ENCODE measurements at places on chromosomes 1 and 21. TPM values are rescaled to one million over a fixed set of nuclear protein-coding genes. Genes with fewer than 3 reads are reported as not detected.
A peak's percentile ranks its signal among the peaks of the same experiment; 100 is the strongest.

PLEKHA6 gene
- 0.76 TPM for total RNA-seq

RNU1-1 gene
- total RNA-seq, result 294 TPM

ISG15 gene
- total RNA-seq, result 353 TPM

TAS1R1 gene
- total RNA-seq, result not detected

OR2G6 gene
- total RNA-seq, result not detected

MAP10 gene
- total RNA-seq, result not detected

IPP gene
- total RNA-seq, result 13.0 TPM

GSTM5 gene
- total RNA-seq, result not detected

RHD gene
- total RNA-seq, result not detected

TRIM46 gene
- 1.1 TPM for total RNA-seq

GRCh38 chr21:17295997-17296396, 216.8 kb upstream of the CXADR start:
- no peak for DNase-seq
- no peaks in the 10 kb centered on the region for H3K4me1 ChIP-seq
- no peak overlapping the region for H3K4me3 ChIP-seq
- no peaks in the 10 kb centered on the region for H3K27me3 ChIP-seq

DNA sequence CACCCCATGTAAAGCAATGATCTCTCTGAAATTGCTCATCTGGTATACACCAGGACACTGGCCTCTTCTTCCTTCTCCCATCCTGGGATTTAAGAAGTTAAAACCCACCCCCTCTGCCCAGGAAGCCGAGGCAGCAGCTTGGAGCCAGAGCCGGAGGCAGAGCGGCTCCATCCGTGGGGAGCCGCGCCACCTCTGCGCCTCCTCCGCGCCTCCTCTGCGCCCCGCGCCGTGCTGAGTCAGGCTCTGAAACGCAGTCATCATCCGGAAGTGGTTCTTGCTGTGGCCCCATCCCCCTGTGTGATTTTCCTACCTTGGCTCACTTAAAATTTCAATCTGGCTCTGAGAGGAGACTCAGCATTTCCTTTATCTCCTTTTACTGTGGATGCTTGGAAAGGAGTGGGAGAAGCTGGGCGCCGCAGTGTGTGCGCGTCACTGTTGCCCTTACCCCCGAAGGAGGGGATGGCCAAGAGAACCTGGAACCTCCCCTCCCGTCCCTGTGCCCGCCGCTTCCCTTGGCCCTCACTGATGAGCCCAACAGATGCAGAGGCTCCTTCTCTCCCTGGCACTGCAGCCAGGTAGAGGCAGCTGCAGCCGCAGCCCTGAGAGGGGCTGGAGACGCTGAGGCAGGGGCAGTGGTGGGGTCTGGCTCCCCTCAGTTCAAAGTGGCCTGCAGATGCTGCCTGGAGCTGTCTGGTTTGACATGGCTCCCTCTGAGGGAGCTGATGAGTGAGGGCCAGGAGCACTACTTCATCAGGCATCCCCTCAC, 15.3 kb upstream of the NPHP4 start:
- no peak overlapping the region for H3K27ac ChIP-seq
- H3K27me3 ChIP-seq, result no peaks in the 10 kb centered on the region
- no peak for DNase-seq
- no peak overlapping the region for H3K4me3 ChIP-seq

DNA sequence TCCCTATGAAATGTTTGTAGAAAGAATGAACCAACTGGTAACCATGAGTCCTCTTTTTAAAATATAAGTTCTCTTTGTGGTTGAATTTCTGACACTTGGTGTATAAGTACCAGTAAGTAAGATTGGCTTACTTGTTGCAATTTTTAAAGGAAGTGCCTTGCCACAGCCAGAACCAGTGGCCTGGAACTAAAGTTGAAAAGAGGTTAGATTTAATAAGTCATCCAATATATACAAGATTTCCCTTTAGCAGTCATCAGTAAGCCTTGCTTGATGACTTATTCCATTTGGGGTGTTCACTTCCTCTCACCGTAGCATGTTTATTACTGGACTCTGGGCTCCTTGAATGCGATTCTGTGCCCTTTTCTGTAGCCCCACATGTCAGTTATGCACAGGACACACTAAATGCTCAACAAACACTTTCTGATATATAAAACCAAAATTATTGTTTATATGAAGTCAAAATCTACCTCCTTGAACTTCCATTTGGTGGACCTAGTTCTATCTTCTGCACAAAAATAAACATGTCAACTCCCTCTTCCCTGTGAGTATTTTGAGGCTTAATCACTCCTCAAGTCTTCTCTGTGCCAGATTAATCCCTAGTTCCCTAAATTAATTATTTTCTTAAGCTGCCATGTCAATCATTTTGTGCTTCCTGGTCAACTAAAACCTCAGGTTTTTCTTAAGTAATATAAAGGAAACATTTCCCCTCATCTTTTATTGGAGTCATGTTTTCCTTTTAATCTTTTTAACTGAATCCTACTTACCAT, 218.1 kb downstream of the ST6GALNAC3 start:
- H3K27ac ChIP-seq, result no peak overlapping the region
- H3K36me3 ChIP-seq, result no peaks in the 10 kb centered on the region
- no peak for DNase-seq
- no peak overlapping the region for H3K4me3 ChIP-seq

DNA sequence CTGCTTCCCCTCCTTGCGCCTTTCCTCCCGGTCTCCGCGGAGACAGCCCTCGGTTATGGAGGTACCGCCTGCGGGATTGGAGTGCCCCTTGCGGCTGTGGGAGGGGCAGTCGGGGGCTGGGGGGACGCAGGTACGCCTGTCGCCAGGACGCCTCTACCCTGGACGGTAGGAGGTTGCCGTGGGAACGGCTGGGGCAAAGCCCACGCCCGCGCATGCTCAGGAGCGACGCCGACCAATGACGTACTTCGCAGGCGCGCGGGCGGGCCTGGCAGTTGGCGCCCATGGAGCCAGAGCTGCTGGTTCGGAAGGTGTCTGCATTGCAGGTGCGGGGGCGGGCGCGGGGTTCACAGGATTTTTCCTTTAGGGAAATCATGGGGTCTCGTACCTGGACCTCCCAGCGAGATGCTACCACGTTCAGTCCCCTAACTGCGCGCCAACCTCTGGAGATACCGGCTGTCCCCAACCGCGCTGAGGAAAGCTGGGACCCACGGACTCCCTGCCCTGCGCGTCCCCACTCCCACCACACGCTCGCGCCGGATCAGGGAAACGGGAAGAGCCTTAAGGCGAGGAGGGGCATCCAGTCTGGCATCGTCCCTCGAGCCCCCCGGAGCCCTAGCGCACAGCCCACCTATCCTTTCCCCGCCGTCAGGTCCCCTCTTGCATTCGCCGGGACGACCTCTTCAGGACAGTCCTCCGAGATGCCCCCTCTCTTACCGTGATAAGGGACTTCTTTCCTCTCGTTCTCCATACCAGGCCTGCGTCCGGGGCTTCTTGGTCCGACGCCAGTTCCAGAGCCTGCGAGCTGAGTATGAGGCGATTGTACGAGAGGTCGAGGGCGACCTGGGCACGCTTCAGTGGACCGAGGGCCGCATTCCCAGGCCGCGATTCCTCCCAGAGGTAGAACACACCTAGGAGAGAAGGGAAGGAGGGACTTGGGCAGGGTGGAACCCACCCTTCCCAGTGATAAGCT, at the start of gene IQCC:
IQCC (plus strand) TSS at position 271 of the 970 bp plus-strand sequence; CDS start at position 282, 11 bp downstream.
- peak within 1 kb of the TSS; percentile 55 for H3K4me3 ChIP-seq
- H3K27ac ChIP-seq, result peak within 1 kb of the TSS; percentile 64
- H3K4me1 ChIP-seq, result peaks cover 26% of the 10 kb centered on the region
- H3K27me3 ChIP-seq, result no peaks in the 10 kb centered on the region

- no peaks in the 10 kb centered on the region for H3K36me3 ChIP-seq
- H3K4me3 ChIP-seq, result no peak overlapping the region
- H3K4me1 ChIP-seq, result peaks cover 8% of the 10 kb centered on the region
- H3K27ac ChIP-seq, result no peak overlapping the region
- no peaks in the 10 kb centered on the region for H3K27me3 ChIP-seq
Observed at GRCh38 chr1:12521096-12521495, 96.9 kb downstream of the DHRS3 start.

- DNase-seq, result peak; percentile 51
- H3K4me3 ChIP-seq, result no peak overlapping the region
- H3K36me3 ChIP-seq, result no peaks in the 10 kb centered on the region
- H3K27me3 ChIP-seq, result no peaks in the 10 kb centered on the region
Observed at GRCh38 chr1:78095593-78095992, 49.8 kb downstream of the GIPC2 start.

- no peaks in the 10 kb centered on the region for H3K27me3 ChIP-seq
- peaks cover 52% of the 10 kb centered on the region for H3K4me1 ChIP-seq
- DNase-seq, result peak; percentile 53
- no peaks in the 10 kb centered on the region for H3K36me3 ChIP-seq
Observed at GRCh38 chr1:145963265-145964019, 933 bp downstream of the ANKRD34A start.

GRCh38 chr1:186187601-186188000, 187.5 kb downstream of the TPR start:
- peaks cover 68% of the 10 kb centered on the region for H3K4me1 ChIP-seq
- peak overlapping the region; percentile 87 for H3K27ac ChIP-seq
- DNase-seq, result peak; percentile 42
- no peak overlapping the region for H3K4me3 ChIP-seq

DNA sequence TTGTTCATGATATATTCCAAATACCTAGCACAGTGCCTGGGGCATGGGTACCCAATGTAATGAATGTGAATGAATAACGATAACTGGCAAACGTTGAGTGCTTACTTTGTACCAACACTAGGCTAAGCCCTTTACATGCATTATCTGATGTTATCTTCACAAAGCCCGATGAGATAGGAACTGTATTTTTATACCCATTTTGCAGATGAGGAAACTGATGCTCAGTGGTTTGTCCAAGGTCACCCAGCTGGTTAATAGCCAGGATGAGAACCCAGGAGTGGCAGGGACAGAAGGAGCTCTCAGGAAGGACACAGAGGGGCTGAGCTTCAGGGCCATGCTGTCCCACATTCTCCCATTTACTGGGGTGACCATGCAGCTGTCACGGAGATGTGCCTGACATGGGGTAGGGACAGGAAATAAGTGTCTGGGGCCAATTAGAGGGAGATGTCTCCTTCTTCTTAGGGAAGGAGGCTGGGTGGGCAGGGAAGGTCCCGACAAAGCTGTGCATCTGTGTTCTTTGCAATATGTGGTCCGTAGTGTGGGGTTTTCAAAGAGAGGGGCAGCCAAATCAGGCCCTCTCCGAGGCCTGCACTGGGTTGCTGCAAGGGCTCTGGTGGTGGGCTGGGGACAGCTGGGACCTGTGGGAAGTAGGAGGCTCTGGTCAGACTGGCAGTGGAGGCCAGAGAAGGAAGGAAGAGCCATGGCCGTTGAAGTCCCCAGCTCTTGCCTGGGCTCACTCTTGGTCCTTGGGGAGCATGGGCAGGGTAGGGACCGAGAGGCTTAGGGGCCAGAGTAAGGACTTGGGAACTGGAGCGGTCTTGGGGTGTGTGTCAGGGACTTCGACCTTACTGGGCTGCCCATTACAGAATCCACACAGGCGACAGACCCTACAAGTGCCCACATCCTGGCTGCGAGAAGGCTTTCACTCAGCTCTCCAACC, 26.6 kb downstream of the A3GALT2 start:
- no peak overlapping the region for H3K27ac ChIP-seq
- H3K4me3 ChIP-seq, result no peak overlapping the region
- 0 out of 2 replicates have a peak, but pooled peaks cover 6% of the 10 kb centered on the region for H3K4me1 ChIP-seq
- H3K36me3 ChIP-seq, result peaks cover 56% of the 10 kb centered on the region

DNA sequence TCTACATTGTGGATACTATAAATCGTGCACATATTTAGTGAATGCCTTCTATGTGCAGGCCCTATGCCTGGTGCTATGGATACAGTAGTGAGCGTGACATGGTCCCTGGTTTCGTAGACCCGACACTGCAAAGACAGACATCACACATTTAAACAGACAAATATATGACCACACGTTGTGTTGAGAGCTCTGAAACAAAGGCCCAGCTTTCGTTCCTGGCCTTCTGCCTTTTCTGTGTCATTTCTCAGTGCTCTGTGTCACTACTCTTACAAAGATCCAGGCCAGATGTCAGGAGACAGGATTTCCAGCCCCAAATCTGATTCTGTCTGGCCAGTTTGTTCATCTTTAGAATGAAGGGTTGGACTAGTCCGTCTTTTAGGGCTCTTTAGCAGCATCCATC, 19.3 kb upstream of the TRABD2B start:
- no peak overlapping the region for H3K27ac ChIP-seq
- peaks cover 25% of the 10 kb centered on the region for H3K4me1 ChIP-seq
- no peak overlapping the region for H3K4me3 ChIP-seq
- no peaks in the 10 kb centered on the region for H3K36me3 ChIP-seq

- H3K27ac ChIP-seq, result no peak overlapping the region
- H3K4me1 ChIP-seq, result peaks cover 8% of the 10 kb centered on the region
- H3K27me3 ChIP-seq, result no peaks in the 10 kb centered on the region
- peak overlapping the region; percentile 76 for H3K4me3 ChIP-seq
Observed at GRCh38 chr21:33265664-33266049, 510 bp upstream of the IL10RB start.

DNA sequence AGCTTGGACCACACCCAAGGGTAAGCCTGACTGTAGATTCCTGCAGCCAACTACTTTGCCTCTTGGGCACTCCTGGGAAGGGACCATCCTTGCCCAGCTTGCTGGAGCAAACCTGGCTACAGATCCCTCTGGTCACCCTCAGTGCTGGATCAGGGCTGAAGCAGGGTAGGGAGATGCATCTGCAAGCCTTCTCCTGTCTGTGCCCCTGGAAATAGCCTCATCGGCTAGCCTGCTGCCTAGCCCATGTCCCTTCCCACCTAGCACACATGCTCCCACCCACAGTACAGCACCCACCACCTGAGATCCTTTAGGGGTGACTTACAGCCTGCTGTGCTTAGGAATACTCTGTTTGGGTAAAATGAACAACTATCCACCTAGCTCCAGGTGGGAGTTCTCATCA, 177.3 kb upstream of the HMGB4 start:
- H3K36me3 ChIP-seq, result no peaks in the 10 kb centered on the region
- no peaks in the 10 kb centered on the region for H3K27me3 ChIP-seq
- no peak overlapping the region for H3K4me3 ChIP-seq
- no peak overlapping the region for H3K27ac ChIP-seq

DNA sequence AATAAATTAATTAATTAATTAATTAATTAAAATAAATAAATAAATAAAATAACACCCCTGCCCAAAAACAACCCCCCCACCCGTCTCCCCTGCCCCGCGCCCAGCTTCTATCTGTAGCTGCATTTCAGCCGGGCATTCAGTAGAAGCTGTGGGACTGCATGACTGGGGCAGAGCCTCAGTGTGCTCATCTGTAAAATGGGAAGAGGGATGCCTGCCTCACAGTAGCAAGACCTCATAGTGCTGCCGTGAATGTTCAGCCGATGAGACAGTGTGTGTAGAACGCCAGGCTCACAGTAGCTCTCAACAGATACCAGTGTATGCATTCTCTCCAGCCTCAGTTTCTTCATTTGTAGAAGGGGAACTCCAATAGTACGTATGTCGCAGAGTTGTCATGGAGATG, 8.7 kb downstream of the PADI4 start:
- no peaks in the 10 kb centered on the region for H3K36me3 ChIP-seq
- no peak overlapping the region for H3K27ac ChIP-seq
- no peak overlapping the region for H3K4me3 ChIP-seq
- peaks cover 10% of the 10 kb centered on the region for H3K27me3 ChIP-seq
- no peak for DNase-seq

DNA sequence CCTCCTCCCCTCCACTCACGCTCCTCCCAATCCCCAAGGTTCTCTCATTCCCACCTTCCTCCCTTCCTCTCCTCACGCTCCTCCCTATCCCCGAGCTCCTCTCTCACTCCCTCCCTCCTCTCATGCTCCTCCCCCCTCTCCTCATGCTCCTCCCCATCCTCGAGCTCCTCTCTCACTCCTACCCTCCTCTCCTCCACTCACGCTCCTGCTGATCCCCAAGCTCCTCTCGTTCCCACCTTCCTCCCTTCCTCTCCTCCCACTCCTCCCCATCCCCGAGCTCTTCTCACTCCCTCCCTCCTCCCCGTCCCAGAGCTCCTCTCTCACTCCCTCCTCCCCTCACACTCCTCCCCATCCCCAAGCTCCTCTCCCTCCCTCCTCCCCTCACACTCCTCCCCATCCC, 31.4 kb downstream of the PGBD5 start:
- H3K4me3 ChIP-seq, result no peak overlapping the region
- H3K4me1 ChIP-seq, result no peaks in the 10 kb centered on the region
- H3K27ac ChIP-seq, result no peak overlapping the region
- DNase-seq, result no peak
- no peaks in the 10 kb centered on the region for H3K36me3 ChIP-seq
